Right ventricle myocardium superior (tissue), 1 donor: ENCODE measurements at places on chromosomes 5 and 9. TPM values are rescaled to one million over a fixed set of nuclear protein-coding genes. Genes with fewer than 3 reads are reported as not detected.

The IL3 gene
- not detected for total RNA-seq

The C5orf34 gene
- total RNA-seq, result 0.40 TPM

DNA sequence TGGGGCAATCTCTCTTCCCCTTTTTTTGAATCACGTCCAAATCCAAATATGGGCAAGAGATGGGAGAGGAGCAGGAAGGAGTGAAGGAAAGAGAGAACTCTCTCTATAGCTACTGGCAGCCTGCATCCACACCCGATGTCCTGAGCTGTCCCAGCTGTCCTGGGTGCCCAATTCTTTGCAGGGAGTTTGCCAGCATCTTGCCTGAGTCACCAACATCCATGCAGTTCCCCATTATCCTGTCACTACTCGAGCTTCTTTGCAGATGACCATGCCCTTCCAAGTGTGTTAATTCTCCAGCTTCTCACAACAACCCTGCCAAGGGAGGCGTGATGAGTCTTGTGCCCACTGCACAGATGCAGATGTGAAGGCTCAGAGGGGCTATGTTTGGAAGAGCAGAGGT is 127.1 kb downstream of the NSG2 start:
- DNase-seq, result no peak

- DNase-seq, result no peak
Observed at GRCh38 chr9:7784472-7784871, 15.1 kb downstream of the DMAC1 start.

- no peak for DNase-seq
Observed at GRCh38 chr9:97954550-97954989, 16.6 kb upstream of the HEMGN start.

GRCh38 chr5:95884511-95884910 is 62.0 kb upstream of the GLRX start:
- DNase-seq, result no peak
